GM12878 (cell line): ENCODE measurements at places on chromosomes 11 and 22.

DNA sequence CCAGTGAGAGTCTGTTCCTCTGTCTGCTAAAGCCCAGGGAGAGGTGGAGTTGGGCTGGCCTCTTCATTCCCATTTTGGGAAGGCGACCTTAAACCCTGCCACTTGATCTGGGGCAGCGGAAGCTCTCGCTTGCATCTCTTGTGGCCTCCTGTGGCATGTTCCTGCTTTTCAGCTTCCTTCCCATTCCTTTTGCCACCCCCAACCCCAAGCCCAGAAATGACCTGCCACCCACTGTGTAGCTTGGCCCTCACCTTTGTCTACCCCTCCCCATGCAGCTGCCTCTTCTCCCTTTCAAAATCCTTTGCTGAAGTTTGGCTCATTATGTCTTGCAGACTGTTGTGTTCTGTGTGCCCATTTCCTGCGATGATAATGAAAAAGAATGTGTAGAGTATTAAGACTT is 110.2 kb downstream of the DBX1 start:
- no peak for DNase-seq

GRCh38 chr22:46022881-46023512 is 46.0 kb upstream of the WNT7B start:
- DNase-seq: no peak

GRCh38 chr22:23060612-23061400 is 9.5 kb upstream of the GNAZ start:
- DNase-seq: no peak

- DNase-seq: no peak
These were observed 4.7 kb upstream of the KDM2A start for GRCh38 chr11:67114275-67114896.
